CD4-positive, alpha-beta T cell treated with Interleukin-4 for 1 hour (primary cell): ENCODE measurements at places on chromosomes 4 and X.

GRCh38 chrX:24526616-24527015 lies 61.5 kb downstream of the PDK3 start:
- DNase-seq: no peak

DNA sequence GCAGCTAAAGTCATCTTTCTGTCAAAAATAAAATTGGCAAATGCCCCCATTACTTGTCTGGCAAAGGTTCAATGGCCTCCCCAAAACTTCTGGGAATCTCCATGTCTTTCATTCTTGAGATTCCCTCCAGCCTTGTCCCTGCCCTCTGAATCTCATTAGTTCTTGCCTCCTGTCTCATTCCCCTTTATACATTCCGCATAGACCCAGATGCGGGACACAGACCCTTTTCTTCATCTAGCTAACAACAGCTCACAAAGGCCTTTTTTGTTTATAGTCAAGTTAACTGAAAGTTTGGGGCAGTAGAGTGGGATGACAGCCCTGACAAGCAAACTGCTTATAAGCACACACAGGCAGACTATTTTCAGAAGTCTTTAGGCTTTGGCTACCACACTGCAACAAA lies 306.1 kb upstream of the FAM241A start:
- DNase-seq: no peak

- DNase-seq: no peak
Measured at GRCh38 chrX:148501386-148502066, 1.1 kb downstream of the AFF2 start.

GRCh38 chrX:143336261-143336660 lies 181.0 kb downstream of the SPANXN3 start:
- no peak for DNase-seq

GRCh38 chr4:78254893-78255292 lies 197.8 kb downstream of the FRAS1 start:
- no peak for DNase-seq

GRCh38 chrX:19875050-19875431 lies 12.4 kb downstream of the SH3KBP1 start:
- peak; percentile 59 for DNase-seq
